ENCODE measurements at places on chromosomes 7 and 10. TPM values are rescaled to one million over a fixed set of nuclear protein-coding genes. Genes with fewer than 3 reads are reported as not detected.

DNA sequence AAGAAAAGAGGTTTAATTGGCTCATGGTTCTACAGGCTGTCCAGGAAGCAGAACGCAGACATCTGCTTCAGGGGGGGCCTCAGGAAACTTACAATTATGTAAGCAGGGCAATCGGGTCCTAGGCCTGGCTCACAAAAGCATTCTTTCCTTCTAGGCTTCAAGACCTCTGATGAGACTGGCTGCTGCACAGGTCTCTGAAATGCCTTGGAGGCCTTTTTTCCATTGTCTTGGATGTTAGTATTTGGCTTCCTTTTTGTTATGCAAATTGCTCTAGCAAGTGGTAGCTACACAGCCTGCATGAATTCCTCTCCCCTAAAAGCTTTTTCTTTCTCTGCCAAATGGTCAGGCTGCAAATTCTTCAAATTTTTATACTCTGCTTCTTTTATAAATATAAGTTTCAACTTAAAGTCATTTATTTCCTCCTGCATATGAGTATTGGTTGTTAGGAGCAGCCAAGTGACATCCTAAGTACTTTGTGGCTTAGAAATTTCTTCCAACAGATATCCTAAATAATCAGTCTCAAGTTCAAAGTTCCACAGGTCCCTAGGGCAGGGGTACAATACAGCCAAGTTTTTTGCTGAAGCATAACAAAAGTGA, 83.1 kb upstream of the SEMA3A start:
- DNase-seq = no peak

The ASZ1 gene
- total RNA-seq = not detected

GRCh38 chr10:110363572-110364411, 59.1 kb upstream of the SMNDC1 start:
- DNase-seq = peak; percentile 15

The CALML5 gene
- not detected for total RNA-seq

- no peak for DNase-seq
Measured at GRCh38 chr7:153430931-153431330, 621.3 kb upstream of the DPP6 start.

The AGAP3 gene
- total RNA-seq = 35.1 TPM

DNA sequence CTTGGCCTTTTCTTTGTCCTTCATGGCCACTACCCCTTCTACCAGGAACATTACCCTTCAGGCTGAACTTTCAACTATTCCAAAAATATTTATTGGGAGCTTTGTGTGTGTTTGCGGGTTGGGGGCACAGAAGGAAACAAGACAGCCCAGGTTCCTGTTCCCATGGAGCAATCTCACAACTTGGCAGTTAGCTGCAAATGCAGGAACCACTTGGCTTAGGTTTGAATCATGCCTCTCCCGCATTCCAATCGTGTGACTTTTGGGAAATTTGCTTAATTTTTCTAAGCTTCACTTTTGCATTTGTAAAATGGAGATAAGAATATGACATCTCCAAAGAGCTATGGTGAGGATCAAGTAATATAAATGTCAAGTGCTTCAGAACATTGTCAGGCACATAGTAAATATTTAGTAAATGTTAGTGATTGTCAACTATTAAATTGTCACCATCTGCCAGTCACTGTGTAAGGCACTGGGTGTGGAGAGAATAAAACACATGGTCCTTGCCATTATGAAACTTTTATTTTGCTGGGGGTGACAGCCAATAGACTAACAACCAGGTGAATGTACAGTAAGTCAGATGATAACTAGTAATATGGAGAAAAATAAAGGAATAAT, 277.1 kb downstream of the SNX13 start:
- DNase-seq = no peak

DNA sequence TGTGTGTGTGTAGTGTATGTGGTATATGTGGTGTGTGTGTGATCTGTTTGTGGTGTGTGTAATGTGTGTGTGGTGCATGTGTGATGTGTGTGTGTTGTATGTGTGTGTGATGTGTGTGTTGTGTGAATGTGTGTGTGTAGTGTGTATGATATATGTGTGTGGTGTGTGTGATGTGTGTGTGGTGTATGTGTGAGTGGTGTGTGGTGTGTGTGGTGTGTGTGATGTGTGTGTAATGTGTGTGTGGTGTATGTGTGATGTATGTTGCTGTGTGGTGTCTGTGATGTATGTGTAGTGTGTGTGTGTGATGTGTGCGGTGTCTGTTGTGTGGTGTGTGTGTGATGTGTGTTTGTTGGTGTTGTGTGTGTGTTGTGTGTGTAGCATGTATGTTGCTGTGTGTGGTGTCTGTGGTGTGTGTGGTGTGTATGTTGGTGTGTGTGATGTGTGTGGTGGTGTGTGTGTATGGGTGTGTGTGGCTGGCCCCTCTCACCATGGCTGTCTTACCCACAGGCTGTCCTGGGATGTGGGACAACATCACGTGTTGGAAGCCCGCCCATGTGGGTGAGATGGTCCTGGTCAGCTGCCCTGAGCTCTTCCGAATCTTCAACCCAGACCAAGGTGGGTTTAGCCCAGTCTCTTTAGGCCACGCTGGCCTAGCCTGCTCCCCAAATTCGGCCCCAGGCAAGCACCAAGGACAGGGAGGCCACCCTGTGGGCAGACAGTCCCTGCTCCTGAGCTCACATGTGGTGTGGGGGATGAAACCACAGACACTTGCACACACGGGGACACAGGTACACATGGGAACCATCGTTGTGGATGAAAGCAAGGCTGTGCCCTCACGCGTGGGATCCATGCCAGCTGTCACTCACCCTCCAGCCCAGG, 25.6 kb downstream of the ADCYAP1R1 start:
- no peak for DNase-seq

DNA sequence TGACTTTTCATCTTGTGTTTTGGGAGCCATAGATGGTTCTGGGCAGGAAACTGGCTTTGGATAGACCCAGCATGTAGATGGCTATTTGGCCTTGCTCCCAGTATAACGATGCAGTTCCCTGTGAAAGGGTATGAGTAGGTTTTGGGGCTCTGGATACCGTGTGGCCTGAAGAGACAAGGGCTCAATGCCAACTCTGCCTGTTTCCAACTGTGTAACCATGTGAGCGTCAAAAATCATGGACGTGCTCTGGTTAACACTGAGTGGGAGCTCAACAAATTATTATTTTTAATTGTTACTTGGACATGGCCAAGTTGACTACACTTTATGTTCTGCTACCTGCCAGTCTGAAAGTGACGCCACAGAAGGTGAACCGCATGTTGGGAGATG, 41.8 kb downstream of the EGFR start:
- DNase-seq = peak; percentile 28

- peak; percentile 78 for DNase-seq
Measured at GRCh38 chr7:55977831-55978230, 13.4 kb downstream of the NIPSNAP2 start.

DNA sequence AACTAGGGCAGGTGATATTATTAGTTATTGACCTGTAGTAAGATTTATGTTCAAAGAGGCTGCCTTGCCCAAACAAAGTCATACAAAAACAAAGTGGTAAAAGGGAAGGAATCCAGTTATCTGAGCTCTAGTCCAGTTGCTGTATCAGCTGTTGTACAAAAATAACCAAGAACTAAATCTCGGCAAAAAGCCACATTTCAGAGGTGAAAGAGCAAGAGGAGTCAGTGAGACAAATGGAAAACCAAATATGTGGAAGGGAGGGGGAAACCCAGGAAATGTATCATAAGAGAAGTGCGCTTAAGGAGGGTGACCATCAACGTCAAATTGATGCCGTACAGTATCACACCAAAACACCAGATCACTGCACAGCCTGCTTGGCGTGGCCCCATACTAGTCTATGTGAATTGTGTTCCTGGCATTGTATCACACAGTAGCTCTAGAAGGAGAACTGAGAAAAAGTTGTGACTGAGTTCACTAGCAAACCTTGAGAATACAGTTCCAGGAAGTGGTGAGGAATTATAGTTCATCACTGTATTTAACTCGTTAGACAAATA, 6.4 kb downstream of the AGBL3 start:
- peak; percentile 43 for DNase-seq

- DNase-seq = no peak
Measured at GRCh38 chr10:44659320-44659719, 251.8 kb upstream of the TMEM72 start.

The IGFBP1 gene
- total RNA-seq = 0.20 TPM

DNA sequence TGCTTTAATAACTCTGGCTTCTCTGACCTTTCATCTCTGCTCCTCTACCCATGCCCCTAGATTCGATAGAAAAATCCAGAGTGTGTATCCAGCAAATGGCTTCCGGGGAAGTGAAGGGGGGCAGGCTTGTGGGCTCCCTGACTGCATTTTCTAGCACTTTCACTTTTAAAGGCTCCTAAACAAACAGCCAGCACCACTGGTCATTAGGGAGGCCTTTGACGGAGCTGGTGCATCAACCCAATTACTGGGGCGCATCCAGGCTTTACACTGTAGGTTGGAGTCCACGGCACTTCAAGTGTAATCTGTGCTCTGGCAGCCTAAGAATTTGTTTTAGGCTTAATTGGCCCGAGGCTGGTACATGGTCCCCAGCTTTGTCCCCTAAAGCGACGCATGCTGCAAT, 291.9 kb downstream of the GFRA1 start:
- peak; percentile 19 for DNase-seq

DNA sequence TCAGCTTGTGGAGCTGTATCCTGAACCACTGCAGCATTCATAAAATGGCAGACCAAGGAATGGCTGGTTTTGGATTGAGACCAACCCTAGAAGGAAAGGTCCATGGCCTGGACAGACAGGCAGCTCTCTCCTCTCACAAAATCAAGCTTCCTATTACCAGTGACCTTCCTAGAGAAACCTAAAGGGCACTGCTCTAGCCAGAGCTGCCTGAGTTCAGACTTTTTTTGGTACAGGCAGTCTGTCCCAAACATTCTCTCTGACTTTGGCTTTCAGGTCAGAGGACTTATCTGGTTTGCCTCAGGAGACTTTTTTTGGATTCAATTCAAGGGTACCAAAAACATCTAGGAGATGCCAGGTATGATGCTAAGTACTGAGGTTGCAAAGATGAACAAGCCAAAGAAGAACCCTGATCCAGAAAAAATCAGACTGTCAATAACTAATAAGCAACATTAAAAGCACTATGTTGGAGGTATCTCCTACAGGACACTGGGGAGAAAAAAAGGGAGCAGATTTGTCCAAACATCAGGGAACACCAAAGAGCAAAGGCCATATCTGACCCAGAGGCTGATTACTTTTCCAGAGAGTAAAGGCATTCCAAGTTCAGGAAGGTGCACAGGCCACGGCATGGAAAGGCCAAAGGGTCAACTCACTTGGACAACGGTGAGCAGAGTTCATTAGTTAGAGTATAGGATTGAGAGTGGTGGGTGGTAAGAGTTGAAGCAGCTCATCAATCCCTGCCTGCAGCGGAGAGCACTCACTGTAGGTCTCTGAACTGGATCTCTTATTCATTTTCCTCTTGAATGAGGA, 169.0 kb downstream of the CPEB3 start:
- no peak for DNase-seq

DNA sequence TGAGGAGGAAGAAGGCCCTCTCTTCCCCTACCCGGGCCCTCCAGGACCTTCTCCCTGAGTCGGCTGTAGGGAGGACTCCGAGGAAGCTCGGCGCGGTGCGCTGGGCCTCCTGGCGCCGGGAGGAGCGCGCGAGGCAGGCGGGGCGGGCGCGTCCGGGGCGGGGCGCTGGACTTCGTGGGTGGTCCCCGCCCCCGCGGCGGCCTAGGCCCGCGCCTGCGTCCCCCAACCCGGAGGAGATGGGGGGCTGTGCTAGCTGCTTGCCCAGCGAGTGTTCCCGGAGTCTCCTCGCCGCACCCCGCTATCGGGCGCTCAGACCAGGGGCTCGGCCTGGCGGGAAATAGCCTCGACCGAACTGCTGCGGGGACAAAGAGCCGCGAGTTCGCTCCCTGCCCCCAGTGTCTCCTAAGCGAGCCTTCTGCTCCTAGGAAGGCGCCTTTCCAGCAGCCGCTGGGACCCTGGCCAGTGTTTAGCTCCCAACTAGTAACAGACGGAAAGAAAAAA, 19.2 kb upstream of the SMO start:
- DNase-seq = no peak

GRCh38 chr10:67438605-67439304, 257.2 kb downstream of the CTNNA3 start:
- DNase-seq = no peak

- DNase-seq = peak; percentile 72
Measured at GRCh38 chr10:101214446-101215396, 14.5 kb downstream of the LBX1 start.

The ANKRD7 gene
- 0.22 TPM for total RNA-seq

DNA sequence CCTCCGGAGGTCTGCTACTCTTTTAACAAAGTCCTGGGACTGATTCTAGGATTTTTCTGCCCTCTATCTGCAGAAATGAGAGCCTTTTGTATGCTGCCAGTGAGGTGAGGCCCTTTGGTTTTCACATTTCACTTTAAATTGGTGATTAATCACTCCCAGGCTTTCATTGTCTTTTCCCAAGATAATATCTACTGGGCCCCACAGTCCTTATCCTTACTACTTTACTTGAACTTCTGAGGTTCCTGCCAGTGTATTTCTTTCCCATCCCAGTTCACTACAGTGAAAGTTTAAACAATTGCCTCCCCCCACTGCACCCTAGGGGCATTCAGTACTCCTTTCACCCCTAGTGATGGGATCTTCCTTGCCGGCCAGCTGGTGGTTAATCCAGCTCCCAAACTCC, 127.4 kb upstream of the INHBA start:
- no peak for DNase-seq
